ENCODE measurements at places on chromosomes 7 and 10. TPM values are rescaled to one million over a fixed set of nuclear protein-coding genes. Genes with fewer than 3 reads are reported as not detected.

LDB3 gene
- 1.4 TPM for polyA plus RNA-seq

GRCh38 chr7:131026297-131027000 lies 292.4 kb upstream of the KLF14 start:
- DNase-seq = no peak

NODAL gene
- polyA plus RNA-seq = 1.1 TPM

DNA sequence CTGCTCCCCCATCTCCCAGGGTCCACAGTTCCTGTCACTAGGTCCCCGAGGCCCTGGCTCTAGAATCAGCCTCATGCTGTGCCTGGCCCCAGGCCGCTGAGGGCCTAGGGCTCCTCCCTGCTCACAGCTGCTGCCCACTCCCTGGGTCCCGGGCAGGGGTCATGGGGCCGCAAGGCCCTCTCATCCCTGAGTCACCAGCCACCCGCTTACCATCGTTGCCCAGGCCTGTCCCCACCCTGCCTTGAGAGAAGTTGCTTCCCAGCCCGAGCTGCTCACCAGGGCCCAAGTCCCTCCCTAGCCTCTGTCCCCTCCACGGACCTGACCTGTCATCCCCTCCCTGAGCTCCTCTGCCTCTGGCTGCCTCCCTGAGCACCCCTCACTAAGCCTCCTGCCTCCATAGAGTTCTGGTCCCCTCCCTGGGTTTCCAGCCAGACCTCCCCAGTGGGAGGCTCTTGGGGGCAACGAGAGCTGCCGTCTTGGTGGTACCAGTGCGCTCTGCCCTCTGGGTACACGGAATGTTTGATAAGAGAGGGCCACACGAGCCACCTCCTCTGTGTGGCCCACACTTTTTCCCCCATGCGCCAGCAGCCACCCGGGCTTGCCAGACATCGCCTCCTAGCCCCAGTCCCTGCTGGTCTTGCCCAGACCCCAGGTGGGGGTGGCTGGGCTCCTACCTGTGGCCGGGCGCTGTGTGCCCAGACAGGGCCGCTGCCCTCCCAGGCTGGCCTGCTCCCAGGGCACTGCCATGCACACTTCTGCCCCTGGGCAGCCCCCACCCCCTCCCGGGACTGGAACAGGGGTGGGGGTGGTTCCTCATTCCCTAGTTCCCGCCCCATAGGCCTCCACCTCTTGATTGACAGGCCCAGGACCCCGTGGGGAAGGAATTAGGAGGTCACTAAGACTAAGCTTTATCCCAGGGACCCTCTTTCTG lies 21.3 kb downstream of the MLXIPL start:
- DNase-seq = no peak

DNA sequence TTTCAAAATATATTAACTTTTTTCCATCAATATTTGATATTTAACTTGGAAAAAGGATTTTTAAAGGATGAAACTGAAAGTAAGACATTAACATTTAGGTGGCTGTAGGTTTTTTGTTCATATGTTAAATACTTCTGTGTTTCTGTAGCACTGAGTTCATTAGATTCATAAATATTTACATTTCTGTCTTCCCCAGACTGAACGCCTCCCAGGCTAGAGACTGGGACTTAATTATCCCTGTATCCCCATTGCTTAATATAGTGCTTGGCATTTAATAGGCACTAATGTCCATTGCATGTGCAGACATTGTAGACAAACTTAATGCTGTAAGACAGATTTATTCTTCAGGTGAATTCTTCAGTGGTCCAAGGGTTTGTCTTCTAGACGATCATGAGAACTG lies 7.4 kb downstream of the PTPN12 start:
- no peak for DNase-seq

GRCh38 chr10:98339799-98340198 lies 71.8 kb upstream of the LOXL4 start:
- DNase-seq = no peak

STEAP2 gene
- 11.3 TPM for polyA plus RNA-seq

- DNase-seq = no peak
These were observed 529.0 kb downstream of the TYW1 start for GRCh38 chr7:67525588-67525987.

DNA sequence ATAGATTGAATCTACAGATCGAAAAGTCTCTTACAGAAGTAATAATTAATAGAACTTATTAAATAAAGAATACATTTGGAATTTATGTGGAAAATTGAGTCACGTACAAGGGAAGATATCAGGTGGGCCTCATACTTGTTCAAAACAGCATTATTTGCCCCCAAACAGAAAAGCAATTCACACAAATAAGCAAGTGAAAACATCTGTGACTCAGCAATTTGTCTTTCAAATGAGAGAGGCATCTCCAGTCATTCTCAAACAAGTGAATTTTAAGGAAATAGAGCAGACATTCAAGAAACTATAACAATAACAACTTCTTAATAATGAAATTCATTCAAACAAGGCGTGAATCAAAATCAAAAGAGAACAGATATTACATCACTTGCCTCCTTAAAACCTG lies 50.1 kb downstream of the SEMA3A start:
- no peak for DNase-seq

- DNase-seq = no peak
These were observed 36.7 kb downstream of the WAC start for GRCh38 chr10:28569506-28570159.

GRCh38 chr7:55265836-55266642 lies 99.1 kb upstream of the LANCL2 start:
- DNase-seq = no peak

- DNase-seq = no peak
These were observed 233.1 kb upstream of the IGFBP3 start for GRCh38 chr7:46153951-46154787.

- peak; percentile 71 for DNase-seq
These were observed 67.6 kb downstream of the FAM53B start for GRCh38 chr10:124676416-124677062.

- DNase-seq = peak; percentile 89
These were observed 43.8 kb downstream of the CYTH3 start for GRCh38 chr7:6228361-6229229.

ADCYAP1R1 gene
- polyA plus RNA-seq = 1.4 TPM

Measured in renal pelvis (tissue), 12 donors.